KG1 (cell line): ENCODE measurements at places on chromosomes 7 and 10.

DNA sequence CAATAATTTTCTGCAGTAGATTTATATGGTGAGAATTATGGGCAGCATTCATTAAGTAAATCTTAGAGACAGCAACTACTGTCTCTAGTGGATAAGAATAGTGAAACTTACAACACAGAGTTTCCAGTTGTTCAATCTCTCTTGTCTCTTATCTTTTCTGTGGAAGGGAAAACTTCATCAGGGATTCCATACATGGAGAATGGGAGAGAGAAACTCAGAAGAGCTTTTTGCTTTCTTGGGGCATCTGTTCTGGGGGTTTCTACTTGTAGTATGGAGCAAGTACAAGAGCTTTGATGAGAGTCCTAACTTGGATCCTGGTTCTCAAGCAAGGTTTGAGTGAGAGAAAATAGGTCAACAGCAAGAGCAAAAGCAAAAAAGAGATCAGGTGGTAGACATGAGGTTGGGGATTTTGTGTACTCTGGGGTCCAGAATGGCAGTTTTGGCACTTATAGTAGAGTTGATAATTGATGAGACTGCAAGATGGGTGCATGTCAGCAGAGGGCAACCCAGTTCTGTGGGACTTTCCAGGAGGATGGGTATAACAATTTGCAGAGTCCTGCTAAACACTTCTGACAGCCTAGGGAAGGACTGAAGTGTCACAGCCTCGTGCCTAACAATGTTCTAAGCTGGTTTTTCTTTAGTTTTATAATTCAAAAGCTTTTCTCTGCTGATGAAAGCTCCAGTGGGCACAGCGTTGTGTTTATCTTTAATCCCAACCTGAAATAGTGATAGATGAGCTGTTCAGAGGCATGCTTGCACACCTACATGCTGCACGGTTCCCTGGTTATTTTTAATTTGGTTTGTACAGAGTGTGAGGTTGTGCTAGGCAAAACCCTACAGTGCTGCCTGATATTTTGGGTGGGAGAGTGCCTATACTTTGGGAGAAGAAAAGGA, 32.0 kb upstream of the STRIP2 start:
- no peak for DNase-seq

- no peak for DNase-seq
These were observed 125.6 kb downstream of the PLXNA4 start for GRCh38 chr7:132450696-132451095.

- no peak for DNase-seq
These were observed 77.2 kb upstream of the TMEM106B start for GRCh38 chr7:12133865-12134264.

GRCh38 chr7:151377406-151377805, 32.4 kb downstream of the WDR86 start:
- no peak for DNase-seq

GRCh38 chr10:91798649-91799611, 704 bp downstream of the TNKS2 start:
- DNase-seq, result peak; percentile 15

GRCh38 chr7:50718876-50719275, 63.8 kb downstream of the GRB10 start:
- no peak for DNase-seq

- DNase-seq, result no peak
These were observed 47.9 kb downstream of the PTPRN2 start for GRCh38 chr7:158539711-158540146.

GRCh38 chr7:18520450-18521235, 25.1 kb downstream of the HDAC9 start:
- DNase-seq, result no peak

GRCh38 chr10:49093922-49094321, 21.4 kb downstream of the VSTM4 start:
- DNase-seq, result no peak

GRCh38 chr7:5360451-5360850, 63.2 kb downstream of the TNRC18 start:
- DNase-seq, result no peak

DNA sequence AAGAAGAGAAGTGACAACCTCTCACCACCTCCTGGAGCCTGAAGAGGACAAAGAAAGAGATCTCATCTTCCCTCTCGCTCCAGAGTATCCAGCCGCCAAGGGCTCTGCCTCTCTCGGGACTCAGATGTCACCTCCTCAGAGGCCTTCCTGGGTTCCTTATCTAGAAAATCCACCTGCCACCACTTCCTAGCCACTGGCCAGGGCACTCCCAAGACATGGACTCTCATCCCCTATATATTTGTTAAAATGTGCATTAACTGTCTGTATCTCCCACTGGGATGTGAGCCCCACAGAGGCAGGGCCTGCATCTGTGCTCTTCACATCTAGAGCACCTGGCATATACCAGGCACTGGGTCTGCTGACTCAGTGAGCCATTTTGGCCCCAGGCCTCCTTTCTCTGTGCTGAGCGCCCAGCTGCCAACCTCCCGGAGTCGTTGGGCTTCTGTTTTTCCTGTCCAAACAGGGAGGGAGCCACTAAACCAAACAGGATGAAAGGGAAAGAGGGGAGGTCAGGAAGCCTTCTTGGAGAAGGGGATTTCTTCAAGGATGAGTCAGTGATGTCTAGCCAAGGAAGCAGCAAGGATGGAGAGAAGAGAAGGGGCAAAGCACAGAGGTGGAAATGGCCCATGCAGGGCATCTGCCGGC, 58.9 kb downstream of the KCNMA1 start:
- no peak for DNase-seq

DNA sequence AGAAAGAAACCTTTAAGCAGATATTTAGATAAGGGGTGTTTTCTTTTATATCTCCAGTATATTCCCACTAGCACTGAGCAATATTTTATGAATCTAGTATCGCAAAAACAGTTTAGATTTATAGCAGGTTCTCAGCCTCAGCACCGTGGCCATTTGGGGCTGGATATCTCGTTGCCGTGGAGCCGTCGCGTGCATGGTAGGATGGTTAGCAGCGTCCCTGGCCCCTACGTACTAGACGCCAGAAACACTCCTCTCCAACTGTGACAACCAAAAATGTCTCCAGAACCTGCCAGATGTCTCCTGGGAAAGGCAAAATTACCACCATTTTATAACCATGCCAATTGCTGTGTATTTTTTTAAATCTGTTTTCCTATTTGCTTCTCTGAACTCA, 172.9 kb downstream of the CACNB2 start:
- DNase-seq, result no peak

DNA sequence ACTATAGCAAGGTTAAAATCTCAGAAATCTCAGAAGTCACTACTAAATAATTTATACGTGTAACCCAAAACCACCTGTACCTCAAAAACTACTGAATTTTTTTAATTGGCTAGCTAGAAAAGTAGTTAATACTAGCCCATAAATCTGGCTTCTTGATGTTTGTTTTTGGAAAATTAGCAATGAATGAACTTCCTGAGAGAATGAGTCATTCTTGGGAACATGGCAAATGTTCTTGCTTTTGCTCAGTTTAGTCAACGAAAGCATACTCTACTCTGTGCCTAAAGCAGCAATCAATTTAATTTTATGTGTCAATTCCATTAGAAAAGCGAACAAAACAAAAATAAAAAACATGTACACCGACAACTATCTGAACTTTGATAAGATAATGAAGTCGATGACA, 69.2 kb downstream of the SEMA3E start:
- no peak for DNase-seq

- no peak for DNase-seq
These were observed 35.8 kb downstream of the OTUD1 start for GRCh38 chr10:23474626-23475025.

GRCh38 chr10:132878091-132878729, 64.2 kb downstream of the CFAP46 start:
- DNase-seq, result no peak

- DNase-seq, result no peak
These were observed 56.1 kb downstream of the ZRANB1 start for GRCh38 chr10:124997771-124998623.
